ENCODE measurements at places on chromosomes 6 and 20.

GRCh38 chr6:105981002-105981887 lies 104.9 kb upstream of the PRDM1 start:
- DNase-seq: no peak

- DNase-seq: no peak
Measured at GRCh38 chr6:139344186-139344963, 30.1 kb downstream of the CITED2 start.

DNA sequence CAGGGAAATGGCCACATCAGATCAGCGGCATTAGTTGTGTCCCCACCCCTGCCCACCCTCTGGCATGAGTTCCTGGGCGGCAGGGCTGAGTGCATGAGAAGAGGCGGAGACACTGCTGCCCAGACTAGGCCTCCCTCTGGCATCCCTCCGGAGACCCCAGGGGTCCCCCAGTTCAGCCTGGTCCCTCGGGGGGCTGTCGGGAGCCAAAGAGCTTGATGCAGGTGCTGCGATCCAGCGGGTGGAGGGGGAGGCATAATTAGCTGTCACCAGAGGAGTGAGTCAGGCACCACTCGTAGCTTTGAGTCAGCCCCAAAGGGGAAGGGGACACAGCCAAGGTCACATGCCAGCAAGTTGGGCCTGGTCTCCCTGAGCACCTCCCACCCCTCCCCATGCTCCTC lies 34.5 kb downstream of the DLGAP4 start:
- DNase-seq: no peak

DNA sequence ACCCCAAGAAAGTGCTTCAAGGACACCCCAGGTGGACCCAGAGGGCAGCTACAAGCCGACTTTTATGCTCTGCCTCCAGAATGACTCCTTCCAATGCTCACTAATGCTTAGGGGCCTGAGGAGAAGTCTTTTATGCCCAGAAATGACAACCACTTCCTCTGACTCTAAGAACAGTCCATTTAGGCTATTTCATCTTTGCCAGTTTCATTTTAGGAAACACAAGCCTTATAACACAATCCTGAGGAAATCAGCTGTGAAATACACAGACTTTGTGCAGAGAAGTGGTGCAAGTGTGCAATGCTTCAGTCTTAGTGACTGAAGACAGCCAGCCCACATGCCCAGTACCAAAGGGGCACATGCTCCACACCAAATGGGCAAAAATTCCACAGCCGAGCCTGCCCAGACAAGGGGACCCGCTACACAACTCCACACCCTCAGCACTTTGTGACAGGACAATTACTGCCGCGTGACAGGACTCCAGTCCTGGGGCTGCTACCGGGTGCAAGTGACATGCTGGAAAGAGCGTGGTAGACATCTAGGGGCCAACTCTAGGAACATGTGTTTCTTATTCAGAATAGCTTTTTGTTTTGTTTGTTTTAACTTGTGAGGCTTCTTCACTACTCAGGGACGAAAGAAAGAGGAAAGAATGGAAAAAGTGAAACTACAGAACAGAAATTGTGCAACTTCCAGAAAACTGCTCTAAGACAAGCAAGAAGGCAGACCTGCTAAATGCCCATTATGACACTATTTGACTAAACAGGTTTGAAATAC lies 28.2 kb upstream of the PLAGL1 start:
- DNase-seq: no peak

GRCh38 chr6:1885576-1886011 lies 275.9 kb downstream of the FOXC1 start:
- DNase-seq: no peak

DNA sequence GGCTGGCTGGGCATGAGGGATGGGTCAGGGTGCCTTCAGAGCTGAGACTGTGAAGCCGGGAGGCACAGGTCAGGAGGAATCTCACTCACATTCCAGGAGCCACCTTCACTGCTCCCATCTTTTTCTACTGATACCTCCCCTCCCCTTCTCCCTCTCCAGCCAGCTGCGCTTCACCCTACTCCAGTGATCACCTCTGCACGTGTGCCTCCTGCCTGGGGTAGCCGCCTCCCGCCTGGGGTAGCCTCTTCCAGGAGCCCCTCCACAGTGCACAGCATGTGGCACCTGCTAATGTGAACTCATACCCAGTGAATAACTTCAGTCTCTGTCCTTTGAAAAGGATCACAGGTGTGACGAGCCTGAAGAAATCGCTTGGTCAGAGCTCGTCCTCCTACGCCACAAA lies 232.6 kb downstream of the TMEM242 start:
- no peak for DNase-seq

DNA sequence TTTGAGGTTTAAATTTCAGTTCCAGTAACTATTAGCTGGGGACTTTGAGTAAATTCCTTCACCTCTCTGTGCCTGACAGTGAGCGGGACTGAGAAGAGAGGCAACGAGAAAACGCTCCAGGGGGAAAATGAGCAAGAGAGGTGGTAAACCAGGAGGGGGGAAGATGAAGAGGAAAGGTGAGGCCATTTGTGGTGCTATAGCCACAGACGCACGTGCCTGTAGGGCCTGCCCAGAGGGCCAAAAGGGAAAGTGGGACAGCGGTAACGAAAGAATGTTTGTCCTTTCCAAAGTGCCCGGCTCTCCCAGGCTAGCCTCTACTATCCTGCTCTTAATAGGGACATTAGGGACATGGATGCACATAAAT lies 99.2 kb downstream of the BMP7 start:
- no peak for DNase-seq

- no peak for DNase-seq
Measured at GRCh38 chr6:163398115-163398514, 16.4 kb upstream of the QKI start.

DNA sequence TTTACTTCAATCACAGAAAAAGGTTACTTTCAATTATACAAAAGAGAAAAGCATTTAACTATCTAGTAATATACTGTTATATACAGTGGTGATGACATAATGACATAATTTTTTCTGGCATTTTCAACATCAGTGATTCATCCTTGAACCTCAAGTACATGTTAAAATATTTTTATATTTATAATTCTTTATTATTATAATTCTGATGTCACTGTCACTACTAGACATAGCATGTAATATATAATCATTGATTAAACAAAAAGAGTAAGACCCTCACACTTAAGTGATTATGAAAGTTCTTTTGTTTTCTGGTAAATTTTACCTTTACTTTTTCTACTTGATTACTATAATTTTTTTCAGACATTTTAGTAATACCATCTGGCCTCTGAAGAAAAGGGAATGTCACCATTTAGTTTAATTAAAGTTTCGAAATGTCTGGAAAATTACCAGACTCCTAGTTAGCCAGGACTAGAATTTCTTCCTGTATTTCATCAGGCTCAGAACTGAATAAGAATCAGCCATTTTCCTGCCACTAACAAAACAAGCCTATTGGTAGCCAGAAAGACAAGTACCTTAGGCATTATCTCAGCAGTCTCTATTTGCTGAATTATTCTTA lies 71.5 kb downstream of the FILIP1 start:
- DNase-seq: no peak

- no peak for DNase-seq
Measured at GRCh38 chr20:53294804-53295203, 298.8 kb downstream of the ZNF217 start.

DNA sequence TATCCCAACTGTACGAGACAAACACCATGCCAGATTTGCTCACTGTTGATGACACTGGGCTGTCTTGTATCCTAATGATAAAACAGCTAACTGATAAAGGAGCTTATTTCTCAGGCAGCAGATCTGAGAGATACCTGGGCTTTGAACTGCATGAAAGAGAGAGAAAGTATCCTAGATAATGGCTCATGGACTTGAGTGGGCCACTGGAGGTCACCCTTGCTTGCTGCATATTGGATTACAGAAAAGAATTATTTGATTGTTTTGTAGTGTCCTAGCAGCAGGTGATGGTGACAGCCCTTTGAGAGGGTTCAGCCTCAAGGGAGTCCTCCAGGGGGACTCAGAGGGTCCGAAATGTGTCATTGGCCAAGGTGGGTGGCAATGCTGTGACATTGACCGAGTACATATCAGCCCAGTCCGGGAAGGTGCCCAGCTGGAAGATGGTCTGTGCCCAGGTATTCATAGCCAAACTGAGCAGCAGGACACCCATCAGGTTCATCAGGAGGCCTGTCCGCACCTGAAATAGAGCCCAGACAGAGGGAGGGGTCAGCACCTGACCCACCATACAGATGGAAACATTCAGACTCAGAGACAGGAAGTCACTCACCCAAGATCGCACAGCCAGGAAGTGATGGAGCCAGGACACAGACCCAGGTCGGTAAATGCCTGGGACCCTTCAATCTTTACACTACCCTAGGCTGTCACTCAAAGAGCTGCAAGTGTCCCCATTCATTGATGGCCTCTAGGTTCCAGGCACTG lies 9.4 kb upstream of the OCSTAMP start:
- DNase-seq: no peak

DNA sequence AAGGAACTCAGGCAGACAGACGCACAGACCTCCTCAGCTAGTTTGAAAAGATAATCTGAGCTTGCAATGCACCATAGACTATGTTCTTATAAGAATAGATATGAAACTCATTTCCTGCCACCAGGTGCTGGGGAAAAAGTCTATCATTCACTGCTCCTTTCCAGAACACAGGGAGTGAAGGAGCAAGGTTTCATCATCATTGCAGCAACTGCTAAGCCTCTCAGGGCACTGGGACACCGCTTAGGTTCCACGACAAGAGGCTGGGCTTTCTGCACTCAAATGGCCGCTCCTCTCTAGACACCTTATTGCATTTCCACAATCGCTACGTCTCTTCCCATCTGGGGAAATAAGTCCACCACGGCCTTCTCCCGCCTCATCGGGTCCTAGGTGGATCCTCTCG lies 418.5 kb upstream of the JARID2 start:
- DNase-seq: no peak

GRCh38 chr6:31580807-31581433 lies 1.3 kb downstream of the LTB start:
- DNase-seq: peak; percentile 90

DNA sequence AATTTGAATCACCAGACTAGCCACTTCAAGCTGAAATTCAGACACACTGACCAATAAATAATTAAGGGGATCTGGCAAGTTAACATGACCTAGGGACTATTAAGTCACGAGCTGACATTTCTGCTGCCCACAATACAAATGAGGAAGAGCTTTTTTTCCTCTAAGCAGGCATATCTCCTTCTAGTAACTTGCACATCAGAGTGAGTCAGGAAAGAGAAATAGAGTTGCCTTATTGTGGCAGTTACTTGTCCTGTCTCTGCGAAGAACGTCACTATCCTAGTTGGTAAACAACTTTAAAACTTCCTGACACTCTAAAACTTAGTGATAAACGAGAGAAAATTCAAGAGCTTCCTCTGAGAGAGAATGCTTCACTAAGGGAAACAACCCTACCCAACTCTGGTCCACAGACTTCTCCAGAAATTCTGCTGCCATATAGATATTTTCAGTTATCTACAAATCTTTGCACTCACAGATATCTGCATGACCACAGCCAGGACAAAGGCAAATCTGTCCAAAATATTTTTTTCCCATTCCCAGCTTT lies 4.2 kb downstream of the PLA2G7 start:
- DNase-seq: no peak

DNA sequence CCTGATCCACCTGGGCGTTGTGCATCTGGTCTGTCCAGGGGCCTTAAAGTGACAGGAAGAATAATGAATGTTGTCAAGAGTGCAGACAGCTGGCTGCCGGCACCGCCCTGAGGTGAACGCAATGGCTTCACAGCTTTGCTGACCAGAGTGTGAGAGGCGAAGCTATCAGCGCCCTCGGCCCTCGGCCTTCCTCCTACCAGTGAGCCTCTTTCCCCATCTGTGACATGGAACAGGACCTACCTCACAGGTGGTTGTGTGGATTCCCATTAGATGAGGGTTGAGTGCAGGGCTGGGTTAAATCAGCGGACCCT lies 54.8 kb downstream of the CTCFL start:
- DNase-seq: no peak

- DNase-seq: no peak
Measured at GRCh38 chr6:68572525-68572924, 62.6 kb upstream of the ADGRB3 start.

DNA sequence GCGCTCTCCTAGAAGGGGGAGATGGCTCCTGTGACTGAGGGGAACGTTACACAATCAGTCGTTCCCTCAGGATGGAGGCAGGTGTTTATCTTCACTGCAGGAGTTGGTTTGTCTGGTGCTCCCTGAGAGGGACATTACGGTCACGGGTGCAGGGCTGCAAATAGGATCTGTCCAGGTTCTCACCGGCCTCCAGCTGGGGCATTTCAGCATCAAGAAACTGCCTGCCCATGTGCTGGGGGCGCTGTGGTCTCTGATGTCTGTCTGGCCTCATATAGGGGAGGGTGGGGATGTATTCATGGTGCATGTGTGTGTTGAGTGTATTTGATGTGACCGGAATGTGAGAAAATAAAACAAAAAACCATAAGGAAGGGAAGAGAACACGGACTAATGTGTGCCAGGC lies 77.1 kb downstream of the TBC1D7 start:
- DNase-seq: no peak

DNA sequence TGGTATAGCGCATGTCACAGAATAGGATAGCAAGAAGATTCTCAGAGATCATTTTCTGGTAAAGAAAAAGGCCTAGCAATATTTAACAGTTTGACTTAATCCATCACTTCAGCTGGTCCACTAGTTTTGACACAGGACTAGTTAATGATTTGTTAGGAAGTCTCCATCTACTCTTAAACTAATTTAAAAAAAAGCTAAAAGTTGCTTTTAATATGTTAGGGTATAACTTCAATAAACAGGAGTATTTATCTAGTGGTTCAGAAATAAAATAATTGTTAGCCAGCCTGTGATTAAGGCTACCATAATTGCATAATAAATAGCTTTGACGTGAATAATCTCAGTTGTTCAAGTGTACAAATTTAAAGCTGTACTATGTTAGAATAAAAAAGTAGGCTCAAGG lies 195.6 kb downstream of the FUT9 start:
- no peak for DNase-seq

- no peak for DNase-seq
Measured at GRCh38 chr6:132927713-132928112, 113.3 kb downstream of the RPS12 start.

DNA sequence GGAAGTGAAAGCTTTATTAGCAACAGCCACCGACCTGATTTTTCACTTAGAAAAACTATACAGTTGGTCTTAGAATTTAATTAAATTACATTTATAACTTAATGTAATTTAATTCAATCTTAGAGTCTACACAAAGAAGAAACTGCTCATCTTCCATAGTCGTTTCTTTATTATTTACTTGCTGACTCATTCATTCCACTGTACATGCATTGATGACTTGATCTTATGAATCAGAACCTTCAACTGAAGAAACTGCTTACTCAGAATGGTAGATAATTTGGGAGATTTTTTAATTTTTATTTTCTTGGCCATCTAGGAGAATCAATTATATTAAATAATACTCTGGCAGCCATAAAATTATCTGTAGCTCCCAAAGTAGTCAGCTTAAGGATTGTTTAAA lies 1021.6 kb upstream of the FLRT3 start:
- no peak for DNase-seq

DNA sequence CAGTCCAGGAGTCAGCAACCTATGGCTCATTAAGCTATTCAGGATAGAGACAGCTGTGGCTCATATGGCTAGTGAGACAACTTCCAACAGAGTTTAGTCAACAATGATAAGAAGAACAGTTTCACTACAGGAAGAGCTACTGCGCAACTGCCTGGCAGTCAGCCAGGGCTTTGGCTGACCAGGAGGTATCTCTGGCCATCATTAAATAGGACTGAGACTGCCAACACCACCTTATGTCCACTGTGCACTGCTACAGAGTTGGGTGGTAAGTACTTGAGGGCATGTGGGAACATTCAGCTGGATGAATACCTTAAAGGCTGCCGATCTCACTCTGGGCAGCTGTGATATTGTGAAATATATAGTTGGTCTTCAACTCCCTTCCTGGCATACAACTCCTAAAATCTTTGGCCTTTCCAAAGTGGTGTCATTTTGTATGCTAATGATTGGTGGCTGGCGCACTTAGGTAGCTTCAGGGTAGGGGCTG lies 52.2 kb upstream of the FAM83C start:
- DNase-seq: peak; percentile 48
